ENCODE measurements at places on chromosomes 3 and 15.
A peak's percentile ranks its signal among the peaks of the same experiment; 100 is the strongest.

DNA sequence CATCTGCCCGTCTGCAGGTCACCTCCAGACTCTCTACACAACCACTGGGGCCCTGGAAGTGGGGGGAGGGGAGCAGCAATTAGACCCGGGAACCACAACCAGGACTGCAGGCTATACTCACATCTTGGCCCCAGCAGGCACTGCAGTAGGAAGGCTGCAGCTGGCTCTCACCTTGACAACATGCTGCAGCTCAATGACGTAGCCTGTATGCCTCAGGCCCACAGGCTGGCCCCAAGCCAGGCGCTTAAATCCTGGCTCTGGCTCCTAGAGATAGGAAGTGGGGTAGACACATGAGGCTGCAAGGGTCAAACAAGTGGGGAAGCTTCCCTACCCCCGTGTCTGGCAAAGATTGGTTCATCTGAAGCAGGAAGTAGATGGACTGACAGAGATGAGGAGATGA lies 4.6 kb upstream of the QRICH1 start:
- no peak for DNase-seq

DNA sequence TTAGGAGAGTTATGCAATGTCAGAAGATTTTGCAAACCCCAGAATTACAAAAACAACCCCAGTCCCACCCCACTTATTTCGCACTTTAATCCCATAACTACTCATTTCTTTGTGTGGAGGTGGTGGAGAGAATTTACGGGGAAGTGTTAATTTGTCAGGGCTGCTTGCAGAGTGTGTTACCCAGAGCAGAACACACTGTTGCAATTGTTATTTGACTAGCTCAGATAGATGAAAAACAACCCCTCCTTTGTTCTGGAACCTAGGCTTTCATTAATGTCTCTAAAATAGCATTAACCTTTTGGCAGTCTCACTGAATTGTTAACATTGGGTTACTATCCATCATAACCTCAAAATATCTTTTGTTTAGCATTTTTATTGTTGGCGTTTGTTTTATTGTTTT lies 55.8 kb upstream of the MINAR1 start:
- DNase-seq: no peak

DNA sequence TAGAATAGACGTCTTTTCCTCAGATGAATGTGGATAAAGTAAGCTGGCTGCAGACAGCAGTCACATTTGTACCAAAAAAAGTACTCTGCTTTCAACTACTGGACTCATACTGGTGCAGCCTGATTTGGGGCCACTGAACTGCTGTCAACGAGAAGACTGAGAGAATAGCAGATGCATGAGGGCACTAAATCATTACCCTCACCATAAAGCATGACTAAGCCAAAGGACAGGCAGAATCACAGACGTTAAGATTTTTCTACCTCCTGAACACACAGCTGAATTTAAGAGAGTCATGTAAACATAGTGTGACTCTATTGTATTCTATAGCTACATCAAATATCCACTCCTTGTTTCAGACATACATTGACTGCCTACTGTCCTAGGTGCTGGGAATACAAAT lies 67.8 kb upstream of the CDAN1 start:
- no peak for DNase-seq

GRCh38 chr15:49817100-49817499 lies 196.3 kb downstream of the DTWD1 start:
- no peak for DNase-seq

DNA sequence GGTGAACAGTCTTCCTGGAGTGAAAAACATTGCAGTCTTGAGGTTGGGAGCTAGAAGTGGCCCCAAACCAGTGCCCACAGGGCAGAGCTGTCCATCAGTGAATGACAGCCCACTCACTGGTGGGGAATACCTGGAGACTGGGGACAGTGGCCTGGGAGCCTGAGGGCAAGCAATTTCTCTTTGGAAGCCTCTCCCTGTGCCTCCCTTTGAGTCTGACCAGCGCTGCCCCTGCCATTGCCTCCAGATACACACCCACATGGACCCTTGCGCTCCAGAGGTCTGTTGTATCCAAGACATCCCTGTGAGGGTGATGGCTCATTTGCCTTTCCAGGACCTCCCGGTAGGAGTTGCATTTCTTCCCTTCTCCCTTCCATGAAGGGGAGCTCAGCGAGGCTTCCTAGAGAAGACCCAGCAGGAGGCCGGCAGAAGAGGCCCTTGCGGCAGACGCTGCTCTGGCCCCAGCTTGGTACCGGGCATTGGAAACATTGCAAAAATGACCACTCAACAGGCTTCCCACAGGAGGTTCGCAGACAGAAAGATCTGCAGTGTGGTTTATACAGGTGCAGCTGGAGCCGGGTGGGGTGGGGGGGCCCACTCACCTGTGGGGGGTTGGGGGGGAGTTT lies 38.5 kb downstream of the KLF13 start:
- DNase-seq: no peak

- DNase-seq: peak; percentile 90
Observed at GRCh38 chr3:117622171-117622841, 912.7 kb downstream of the TUSC7 start.

DNA sequence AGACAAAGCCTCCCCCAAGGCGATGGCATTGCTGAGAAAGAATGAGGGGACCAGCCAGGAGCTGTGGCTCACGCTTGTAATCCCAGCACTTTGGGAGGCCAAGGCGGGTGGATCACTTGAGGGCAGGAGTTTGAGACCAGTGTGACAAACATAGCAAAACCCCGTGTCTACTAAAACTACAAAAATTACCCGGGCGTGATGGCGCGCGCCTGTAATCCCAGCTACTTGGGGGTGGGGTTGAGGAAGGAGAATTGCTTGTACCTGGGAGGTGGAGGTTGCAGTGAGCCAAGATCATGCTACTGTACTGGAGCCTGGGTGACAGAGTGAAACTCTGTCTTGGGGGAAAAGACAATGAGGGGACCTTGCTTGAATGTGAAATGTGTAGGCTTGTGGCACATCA lies 402.4 kb upstream of the C2CD4B start:
- DNase-seq: no peak

- DNase-seq: no peak
Observed at GRCh38 chr3:183954875-183955274, 62.8 kb downstream of the ABCC5 start.

DNA sequence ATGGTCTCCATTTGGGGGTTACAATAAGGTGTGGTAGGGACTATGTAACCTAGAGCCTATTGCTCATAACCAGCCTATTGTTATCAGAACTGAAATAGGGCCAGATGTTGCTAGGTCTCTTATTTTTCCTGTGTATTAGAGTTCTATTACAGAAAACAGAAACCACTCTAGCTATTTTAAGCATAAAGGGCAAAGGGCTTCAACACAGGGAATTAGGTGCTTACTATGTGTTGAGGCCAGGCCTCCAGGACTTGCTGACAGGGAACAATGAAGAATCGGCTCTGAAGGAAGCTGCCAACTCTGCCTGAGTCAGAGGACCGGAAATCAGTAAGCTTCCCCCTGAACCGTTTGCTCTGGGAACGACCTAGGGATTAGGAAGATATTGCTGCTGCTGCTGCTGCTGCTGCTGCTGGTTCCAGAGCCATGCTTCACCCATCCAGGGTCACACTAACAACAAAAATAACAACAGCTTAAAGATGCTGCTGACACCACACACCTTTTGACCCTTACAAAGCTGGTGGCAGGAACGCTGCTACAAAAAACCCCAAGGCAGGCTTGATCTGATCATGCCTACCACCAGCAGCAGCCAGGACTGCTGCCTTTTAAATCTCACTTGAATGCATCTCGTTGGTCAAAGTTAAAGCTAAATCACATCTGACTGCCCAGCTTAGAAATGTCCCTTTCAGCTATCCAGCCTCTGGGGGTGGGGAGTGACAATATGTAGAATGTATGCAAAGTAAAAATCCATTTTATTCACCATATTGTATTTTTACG lies 276.9 kb upstream of the IL12A start:
- peak; percentile 89 for DNase-seq

- DNase-seq: peak; percentile 59
Observed at GRCh38 chr15:40762919-40763800, 708 bp upstream of the GCHFR start.

DNA sequence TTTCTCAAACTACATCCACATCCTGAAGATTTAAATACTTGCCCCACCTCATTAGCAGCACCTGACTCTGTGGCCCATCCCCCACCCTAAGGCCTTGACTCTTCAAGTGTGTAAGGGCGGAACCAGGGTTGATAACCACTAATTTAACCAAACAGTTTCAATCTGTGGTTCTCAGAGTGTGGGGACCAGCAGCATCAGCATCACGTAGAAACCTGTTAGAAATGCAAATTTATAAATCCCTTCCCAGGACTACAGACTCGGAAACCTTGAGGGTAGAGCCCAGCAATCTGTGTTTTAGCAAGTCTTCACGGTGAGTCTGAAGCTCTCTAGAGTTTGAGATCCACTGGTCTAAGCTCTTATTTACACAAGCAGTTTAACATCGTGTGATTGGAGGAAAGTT lies 12.4 kb downstream of the GNB4 start:
- no peak for DNase-seq

DNA sequence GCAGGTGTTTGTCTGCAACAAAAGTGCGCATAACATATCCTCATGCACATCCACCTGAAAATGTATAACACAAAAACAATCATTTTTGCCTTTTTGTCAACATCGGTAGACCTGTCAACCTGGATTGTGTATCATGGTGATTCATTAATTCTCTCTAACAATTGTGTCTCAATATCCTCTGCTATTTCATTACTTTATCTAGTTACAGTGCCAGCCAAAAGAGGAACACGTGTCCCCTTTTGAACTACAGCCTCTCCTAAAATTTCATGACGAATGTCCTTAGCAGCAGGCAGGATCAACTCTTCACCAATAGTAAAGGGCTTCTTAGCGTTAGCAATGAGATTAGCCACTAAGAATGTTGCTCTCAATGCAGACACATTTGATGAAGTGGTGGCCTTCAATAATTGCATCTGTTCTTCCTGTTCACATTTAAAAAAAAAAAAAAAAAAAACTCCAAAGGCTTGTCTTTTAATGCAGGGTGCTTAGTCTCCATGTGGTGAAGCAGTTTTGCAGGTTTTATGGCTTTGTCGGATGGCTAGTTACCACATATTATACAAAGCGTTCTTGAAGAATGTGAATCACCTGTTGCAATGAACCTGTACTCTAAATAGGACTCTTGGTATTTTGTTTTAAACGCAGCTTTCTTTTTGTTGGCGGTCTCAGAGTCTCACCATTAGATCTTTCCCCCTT lies 45.7 kb upstream of the MCTP2 start:
- no peak for DNase-seq

DNA sequence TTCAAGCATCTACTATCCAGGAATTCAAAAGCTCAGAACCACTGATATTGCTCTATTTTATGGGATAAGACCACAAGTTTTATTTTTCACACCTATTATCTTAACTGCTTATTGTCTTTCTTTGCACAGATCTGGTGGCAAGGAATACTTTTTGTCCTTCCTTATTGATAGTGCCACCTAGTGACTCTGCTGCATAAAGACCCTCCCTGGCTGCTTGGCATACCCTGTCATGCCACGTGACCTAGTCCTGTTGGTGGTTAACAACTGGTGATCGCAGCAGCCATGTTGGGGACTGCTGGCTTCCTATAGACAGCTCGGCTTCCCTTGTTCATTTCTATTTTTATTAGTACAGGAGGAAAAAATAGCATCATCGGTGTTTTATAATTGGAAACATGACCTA lies 236.3 kb downstream of the MEX3B start:
- DNase-seq: peak; percentile 7

DNA sequence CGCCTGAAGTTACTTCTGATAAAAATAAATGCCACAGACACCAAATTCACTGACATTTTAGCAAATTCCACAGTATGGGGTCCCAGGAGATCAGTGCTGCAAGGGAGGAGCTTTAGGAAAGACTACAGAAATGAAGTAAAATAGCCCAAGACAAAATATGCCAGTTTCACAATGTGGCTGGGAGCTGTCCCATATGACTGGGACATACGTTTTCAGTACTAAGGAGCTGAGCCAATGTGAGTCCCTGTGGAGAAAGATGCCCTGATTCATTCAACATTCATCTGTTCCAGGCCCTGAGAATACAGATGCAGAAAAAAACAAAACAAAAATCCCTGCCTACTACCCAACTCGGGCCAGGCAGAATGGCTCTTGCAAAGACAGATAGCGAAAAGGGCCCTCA lies 63.4 kb upstream of the FAM174B start:
- no peak for DNase-seq

GRCh38 chr3:41164777-41165176 lies 34.5 kb upstream of the CTNNB1 start:
- no peak for DNase-seq

DNA sequence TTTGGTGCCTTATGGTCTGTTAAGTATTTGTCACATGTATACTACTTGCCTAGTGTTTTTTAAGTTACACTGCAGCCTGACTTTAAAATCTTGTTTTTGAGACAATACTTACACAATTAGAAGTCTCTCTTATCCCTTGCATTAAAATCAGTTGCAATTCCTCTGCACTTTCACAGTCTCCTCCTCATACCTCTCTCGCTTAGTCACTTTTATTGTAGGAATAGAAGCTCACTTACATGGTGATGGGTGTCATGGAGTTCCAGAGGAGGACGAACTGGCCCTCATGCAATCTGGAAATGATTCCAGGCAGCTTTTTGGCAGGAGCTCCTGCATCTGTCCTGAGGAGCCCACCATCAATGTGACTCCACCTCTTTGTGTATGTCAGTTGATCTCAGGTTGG lies 238.4 kb upstream of the TBC1D5 start:
- DNase-seq: no peak

DNA sequence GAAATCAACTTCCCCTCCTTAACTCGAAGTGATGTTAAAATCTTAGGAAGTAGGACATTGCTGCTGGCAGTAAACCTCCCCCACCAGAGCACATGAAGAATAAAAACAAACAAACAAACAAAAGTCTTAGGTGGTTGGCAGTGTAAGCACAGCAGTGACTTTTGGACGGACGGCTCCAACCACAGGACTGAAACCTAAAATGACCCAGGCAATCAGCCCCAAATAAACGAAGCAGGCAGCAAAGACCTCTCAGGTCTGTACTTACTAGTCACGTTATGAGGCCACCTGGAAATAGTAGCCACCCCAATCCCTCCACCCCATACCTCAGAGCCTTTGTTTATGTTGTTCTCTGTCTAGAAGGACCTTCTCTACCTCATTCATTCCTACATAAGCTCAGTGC lies 33.5 kb upstream of the HES1 start:
- DNase-seq: no peak

DNA sequence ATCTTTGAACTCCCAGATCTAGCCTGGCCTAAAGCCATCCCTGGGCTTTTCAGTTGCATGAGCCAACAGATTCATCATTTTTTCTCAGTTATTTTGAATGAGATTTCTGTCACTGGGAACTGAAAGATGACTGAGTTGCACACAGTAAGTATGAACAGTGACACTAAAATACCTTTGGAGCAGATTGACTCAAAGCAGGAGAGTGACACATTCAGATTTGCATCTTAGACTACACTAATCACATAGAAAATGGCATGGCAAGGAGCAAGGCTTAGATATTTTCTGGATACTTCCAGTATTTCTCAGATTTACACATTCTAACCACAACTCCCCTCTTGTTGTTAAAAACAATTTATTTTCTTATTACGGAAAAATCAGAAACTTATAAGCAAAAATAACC lies 32.8 kb downstream of the SEC62 start:
- no peak for DNase-seq

DNA sequence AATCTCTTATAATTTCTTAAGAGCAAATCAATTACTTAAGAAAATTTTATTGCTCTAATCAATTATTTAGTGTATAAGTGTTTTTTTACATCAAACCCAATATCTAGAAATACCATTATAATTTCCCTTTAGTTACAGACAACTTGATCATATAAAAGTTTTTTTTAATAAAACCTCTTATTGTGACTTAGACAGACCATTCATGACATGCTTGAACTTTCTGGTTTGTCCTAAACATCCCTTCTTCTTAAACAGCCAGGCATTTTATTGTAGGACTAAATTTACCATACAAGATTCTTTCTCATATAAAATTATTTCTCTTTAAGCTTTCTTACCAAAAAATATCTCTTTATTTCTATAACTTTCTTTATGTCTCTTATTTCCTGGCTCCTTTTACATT lies 164.5 kb downstream of the SUCNR1 start:
- no peak for DNase-seq
